ENCODE measurements at places on chromosomes 5 and 9.

GRCh38 chr9:96117398-96118080 is 184.4 kb downstream of the HSD17B3 start:
- DNase-seq, result no peak

DNA sequence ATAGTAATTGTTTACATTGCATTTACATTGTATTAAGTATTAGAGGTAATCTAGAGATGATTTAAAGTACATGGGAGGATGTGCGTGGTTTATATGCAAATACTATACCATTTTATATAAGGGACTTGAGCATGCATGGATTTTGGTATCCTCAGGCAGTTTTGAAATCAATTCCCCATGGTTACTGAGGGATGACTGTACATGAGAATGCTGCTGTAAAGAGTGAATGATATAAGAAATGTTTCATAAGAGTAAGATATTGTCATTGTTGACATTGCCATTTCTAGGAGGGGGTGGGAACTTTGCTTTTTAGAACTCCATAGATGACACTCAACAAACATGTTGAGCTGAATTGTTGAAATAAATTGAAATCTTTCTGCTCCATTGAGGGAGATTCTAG is 185.0 kb downstream of the SEMA6A start:
- no peak for DNase-seq

DNA sequence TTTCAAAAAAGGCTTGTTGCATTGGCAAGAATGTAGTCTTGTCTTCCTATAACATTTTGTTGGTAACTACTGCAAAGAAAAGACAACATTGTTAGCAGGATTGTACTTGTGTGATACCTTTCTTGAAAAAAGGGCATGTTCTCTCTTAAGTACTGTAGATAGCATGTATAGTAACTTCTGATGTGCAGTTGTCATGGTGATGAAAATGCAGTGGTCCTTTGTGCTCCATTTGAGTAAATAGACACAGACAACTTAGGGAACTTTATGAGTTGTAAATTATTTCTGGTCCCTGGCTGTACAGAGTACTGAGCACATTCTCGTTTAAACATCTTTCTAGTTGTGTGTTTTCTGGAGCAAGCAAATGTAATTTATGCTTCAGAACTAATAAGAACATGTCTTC is 103.3 kb downstream of the CD180 start:
- no peak for DNase-seq

GRCh38 chr5:21678526-21678925 is 1174.6 kb downstream of the CDH12 start:
- DNase-seq, result no peak

GRCh38 chr5:4413996-4414395 is 726.1 kb upstream of the ADAMTS16 start:
- no peak for DNase-seq

DNA sequence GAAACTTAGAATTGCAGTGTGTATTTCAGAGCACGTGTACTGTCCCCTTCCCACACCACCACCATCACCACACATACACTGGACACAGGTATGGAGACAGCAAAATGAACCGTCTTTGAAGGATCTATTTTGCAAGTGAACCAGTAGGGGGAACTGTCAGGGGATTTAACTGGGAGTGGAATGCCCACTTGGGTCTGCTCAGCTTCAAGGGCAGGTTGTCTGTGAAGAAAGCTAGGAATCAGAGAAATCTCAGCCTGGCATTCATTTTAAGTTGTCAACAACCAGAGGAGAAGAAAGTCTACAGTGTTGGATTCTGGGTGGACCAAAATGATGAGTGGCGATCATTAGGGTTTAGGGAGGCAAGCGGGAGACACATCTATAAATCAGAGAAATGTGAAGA is 147.0 kb downstream of the DCP2 start:
- DNase-seq, result no peak

DNA sequence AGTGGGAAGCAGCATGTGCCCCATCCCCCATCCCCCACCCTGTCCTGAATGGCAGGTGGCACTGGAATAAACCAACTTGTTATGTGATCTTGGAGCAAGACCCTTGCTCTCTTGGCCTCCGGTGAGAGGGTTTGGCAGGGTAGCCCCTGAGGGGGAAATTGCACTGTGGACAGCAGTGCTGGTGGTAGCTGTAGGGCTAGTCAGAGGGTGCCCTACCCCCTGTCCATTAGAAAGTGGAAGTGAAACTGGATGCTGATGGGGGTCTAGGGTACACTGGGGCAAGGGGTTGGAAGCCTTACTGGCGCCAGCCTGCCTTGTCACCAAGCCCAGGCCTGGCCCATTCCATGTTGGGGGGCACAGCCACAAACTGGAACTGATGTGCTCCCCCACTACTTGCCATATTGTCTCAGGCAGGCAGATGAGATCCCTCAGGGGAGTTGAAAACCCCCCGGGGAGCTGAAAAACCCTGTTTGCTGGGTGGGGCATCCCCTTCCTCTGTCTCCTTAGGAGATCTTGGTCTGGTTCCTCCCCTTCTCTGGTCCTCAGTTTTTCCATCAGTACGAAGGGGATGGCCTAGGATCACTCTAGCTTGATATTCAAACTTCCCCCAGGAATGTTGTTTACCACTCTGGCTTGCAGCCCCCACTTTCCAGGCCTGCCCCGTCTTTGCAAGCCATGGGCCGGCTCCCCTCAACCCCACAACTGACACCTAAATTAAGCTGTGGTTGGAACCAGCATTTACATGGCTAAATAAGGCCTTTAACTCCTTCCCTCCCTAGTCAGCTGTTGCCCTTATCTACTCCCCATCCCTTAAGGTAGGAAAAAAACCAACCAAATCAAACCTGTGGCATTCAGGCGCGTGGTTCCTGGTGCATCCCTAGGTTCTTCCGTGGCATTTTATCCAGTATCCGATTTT is 14.4 kb upstream of the SYNPO start:
- no peak for DNase-seq

DNA sequence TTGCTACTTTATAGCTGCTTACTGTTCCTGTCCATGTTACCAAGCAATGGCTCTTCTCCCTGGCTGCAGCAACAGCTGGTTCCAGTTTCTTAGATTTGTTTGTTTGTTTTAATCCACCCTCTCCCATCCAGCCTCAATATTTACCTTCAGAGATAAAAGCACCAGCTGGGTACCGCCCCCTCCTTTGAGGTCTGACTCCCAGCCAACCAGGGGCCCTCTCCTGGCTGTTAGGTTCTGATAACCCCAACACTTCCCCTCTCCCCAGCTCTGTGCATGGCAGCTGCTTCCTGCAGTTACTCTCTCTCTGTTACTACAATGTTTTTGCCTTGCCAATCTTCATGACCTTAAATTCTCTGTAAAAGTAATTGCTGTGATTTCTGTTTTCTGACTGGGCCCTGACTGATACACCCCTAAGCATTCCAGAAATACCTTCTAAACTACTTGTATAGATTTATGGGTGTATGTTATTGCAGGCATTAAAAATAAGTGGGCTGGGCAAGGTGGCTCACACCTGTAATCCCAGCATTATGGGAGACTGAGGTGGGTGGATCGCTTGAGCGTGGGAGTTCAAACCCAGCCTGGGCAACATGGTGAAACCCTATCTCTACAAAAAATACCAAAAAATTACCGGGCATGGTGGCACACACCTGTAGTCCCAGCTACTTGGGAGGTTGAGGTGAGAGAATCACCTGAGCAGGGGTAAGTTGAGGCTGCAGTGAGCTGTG is 2.6 kb upstream of the GCNT1 start:
- no peak for DNase-seq

DNA sequence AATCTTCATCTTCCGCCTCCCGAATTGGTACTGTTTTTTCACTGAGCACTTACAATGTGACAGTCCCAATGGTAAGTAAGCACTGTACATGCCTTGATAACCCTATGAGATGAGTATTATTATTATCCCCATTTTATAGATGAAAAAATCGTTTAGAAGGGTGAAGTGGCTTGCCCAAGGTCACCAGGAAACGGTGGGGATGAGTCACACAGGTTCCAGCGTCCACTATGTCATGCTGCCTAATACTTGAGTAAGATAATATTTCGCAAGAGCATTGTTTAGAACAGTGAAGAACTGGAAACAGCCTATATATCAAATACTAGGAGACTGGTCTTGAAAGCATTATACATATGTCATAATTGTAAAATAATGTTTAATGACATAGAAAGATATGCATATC is 12.9 kb downstream of the HAND1 start:
- no peak for DNase-seq

DNA sequence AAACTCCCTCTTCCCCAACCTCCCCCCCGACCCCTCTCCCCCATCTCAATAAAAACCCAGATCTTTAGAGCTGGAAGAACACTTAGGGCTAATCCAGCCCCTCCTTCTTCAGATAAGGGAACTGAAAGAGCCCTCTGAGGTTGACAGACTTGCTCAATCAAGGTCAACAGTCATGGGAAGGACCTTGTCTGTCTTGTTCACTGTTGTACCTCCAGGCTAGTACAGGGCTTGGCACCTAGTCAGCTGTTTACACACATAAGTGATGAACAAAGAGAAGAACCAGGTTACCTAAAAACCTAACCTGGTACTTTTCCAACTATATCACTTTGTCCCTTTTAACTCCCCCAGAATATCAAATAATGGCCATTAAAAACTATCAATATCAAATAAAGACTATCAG is 2.4 kb downstream of the TTC39B start:
- no peak for DNase-seq

DNA sequence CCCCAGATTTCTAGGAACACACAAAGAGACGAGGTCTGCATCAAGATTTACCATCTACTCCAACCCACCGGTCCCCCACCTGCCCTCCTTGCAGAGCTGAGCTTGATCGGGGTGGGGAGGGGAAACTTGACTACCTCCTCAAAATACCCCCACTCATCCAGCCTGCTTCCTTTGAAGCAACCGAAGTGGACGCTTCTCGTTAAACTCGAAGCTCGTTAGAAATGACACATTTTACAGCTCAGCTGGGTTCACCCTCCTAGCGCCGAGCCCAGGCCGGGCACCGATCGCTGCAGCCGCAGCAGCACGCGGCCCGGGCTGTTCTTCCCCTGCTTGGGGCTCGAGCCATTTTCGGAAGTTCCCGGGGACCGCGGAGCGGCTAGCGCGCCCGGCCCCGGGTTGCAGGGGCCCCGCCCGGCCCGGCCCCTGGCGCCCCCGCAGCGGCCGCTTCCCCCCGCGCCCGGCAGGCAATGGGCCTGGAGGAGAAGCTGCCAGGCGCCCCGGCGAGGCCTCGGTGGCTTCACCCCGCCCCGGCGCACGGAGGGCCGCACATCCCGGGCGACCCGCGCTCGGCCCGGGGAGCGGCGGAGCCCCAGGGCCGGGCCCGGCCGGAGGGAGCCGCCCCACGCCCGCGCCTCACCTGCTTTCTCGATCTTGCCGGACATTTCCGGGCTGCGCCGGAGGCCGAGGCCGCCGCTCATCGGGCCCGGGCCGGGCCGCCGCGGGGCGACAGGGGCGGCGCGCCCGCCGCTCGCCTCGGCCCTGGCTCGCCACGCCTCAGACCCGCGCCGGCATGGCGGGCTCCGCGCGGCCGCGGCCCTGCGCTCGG is 530 bp downstream of the RAPGEF1 start:
- DNase-seq, result peak; percentile 43
